ENCODE measurements at places on chromosomes 5 and 9.

- no peak for DNase-seq
These were observed 417.7 kb downstream of the PSAT1 start for GRCh38 chr9:78714576-78714975.

DNA sequence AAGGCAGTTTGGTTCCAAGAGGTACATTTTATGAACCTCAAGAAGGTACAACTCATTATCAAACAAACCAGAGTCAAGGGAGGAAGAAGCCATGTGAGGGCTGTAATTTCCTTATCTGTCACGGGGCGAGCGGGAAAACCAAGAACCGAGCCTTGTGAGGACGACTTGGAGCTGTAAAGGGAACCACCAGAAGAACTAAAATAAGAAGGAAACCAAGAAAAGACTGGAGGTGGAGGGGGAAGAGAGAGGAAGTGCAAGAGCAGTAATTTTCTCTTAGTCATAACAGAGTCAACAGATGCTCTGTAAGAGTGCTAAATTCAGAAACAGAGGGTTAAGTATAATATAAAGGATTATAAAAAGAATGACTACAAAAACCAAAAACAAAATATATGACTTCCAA lies 127.1 kb downstream of the DIRAS2 start:
- DNase-seq: no peak

DNA sequence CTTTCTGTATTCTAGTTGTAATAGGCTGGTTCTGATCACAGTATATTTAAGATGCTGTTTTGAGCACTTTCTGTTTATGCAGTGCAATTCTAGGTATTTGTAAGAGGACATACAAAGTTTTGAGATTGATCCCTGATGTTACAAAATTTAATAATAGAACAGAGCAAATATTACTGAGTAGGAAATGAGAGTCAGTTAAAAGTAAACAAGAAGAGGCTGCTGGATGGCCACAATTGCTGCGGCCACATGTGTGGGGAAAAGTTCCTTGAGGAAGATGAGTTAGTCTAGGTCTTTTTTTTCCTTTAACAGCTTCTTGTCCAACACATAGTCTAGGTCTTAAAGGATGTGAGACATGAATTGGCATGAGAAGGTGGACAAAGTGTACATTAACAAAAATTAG lies 11.3 kb downstream of the EHMT1 start:
- DNase-seq: no peak

- DNase-seq: no peak
These were observed 1.9 kb upstream of the SNX18 start for GRCh38 chr5:54515634-54516033.

GRCh38 chr5:174281855-174282254 lies 236.3 kb downstream of the NSG2 start:
- DNase-seq: no peak

DNA sequence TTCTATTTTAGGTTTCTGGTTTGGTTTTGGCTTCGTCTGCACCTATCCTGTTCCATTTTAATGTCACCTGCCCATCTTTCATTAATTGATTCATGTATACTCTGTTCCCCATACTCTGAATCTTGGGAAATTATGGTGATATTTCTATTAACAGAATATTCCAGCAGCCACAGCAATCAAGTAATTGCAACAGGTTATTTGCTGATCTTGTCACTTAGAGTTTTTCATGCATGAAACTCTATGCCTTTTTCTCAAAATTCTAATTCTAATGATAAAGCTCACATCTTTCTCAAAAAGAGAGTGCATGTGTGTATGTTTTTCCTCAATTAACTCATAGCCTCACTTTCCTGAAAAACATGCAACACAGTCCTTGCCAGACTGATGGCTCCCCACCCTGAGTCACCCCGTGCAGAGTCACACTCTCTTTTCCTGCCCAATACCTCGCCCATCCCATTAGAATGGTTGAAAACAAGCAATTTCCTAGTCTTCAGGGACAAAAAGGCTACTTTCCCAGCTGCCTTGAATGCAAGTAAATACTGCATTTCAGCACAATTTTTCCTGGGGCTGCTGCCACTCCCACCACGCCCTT lies 15.6 kb downstream of the GFRA3 start:
- no peak for DNase-seq
